ENCODE measurements at places on chromosomes 16 and 17.

DNA sequence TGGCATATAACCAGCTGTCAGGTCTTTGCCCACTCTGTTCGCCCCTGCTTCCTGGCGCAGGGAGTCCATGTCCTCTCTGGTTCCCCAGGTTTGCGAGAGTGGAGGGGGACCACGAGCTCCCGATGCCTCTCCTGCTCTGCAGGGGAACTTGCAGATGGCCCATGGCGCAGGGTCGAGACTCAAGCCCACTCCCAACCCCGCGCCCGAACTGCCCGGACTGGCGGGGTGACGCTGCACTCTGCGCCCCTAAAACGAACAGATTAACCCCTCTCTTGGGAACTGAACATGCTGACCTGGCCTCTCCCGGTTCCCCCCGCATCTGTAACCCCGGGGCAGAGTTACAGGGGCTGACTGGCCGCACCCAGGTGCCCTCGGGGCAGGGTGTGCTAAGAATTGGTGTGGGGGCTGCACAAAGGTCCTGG lies 681 bp upstream of the PLA2G15 start:
- DNase-seq: no peak

GRCh38 chr17:40632216-40632615 lies 15.4 kb downstream of the SMARCE1 start:
- DNase-seq: no peak

- no peak for DNase-seq
Observed at GRCh38 chr17:78134899-78135385, 4.4 kb downstream of the TMC8 start.

DNA sequence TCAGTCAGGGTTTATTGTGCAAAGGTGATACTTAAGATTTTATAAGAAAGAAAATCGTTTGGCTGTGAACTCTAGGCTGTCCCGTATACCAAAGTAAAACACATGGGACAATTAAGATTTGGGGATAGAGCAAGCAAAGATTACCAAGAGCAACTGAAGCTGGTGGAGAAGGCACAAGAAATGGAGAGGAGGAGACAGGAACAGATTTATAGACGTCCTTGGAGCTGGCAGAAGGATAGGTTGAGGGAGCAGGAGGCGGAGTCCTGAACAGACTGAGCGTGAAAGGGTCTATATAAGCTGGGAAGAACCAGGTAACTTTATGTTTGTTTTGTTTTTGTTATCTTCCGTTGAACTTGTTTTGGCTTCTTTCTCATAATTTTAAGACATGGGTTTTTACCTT lies 3.8 kb downstream of the TNRC6C start:
- no peak for DNase-seq

DNA sequence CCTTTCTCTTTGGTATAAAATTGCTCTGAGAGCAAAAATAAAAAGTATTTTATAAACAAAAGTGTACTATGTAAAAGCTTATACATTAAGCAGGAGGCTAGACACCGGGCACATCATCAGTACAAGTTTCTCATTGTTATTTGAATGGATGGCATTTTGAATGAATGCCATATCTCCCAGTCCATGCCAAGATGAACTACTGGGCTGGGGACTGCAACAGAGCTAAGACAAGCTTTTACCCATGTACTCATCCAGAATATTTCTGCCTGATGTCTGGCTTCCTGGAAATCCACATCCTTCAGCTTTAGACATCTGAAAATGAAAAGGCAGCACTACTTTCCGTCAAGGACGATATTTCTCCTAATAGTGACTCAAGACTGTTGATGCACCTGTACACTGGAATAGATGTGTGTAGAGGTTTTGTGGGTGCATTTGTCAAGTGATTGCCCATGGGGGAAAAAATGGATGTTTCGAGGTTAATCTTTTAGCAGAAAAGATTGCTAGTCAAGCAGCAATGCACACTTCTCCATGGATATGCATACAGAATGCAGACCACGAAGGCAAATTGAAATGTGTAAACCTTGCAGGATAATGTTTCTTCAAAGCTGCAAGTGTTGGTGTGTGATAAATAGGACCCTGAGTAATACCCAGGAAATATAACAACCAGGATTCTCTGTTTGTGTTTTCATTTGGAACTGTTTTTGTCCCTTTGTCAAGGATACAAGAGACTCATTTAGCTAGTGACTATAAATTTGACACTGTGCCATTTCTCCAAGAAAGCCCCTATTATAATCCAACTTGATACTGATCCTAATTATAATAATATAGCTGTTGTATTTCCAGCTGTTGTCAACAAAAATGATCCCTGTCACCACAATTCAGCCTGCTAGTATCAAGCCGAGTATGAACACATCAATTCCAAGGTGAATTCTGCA lies 173.8 kb downstream of the CDH8 start:
- DNase-seq: no peak

DNA sequence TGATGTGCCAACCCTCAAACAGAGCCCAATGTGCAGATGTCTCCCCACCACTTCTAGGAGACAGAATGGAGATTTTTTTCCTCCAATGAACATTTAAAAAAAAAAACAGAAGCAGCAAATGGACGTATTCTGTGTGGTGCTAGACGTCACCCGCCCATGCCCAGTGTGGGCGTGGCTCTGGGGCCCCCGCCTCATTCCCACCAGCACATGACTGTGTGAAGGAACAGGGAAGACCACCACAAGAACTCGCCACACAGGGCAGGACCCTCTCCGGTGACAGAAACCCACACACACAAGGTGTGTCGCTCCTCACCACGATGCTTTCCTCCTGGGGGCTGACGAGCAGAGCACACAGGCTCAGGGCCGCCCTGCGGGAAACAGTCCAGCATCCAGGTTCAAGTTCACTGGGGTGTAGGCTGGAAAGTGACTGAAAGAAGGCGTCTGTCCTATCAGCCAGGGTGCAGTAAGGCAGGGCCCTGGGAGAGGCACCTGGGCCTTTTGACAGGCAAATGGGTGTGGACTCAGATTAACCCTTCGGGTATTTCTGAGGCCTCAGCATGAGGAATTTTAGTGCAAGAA lies 53.5 kb downstream of the KLHDC4 start:
- no peak for DNase-seq

GRCh38 chr16:75481475-75481874 lies 13.8 kb downstream of the CHST6 start:
- no peak for DNase-seq

GRCh38 chr16:81748476-81749198 lies 30.5 kb upstream of the PLCG2 start:
- no peak for DNase-seq

GRCh38 chr17:82952019-82952418 lies 112.2 kb upstream of the ZNF750 start:
- DNase-seq: no peak

- DNase-seq: no peak
Observed at GRCh38 chr16:29698484-29699323, 19.7 kb downstream of the QPRT start.

- no peak for DNase-seq
Observed at GRCh38 chr16:81602792-81603191, 158.2 kb downstream of the CMIP start.

GRCh38 chr17:8022360-8023003 lies 16.4 kb upstream of the ALOX15B start:
- no peak for DNase-seq

- no peak for DNase-seq
Observed at GRCh38 chr16:85148931-85149330, 36.7 kb upstream of the CIBAR2 start.

DNA sequence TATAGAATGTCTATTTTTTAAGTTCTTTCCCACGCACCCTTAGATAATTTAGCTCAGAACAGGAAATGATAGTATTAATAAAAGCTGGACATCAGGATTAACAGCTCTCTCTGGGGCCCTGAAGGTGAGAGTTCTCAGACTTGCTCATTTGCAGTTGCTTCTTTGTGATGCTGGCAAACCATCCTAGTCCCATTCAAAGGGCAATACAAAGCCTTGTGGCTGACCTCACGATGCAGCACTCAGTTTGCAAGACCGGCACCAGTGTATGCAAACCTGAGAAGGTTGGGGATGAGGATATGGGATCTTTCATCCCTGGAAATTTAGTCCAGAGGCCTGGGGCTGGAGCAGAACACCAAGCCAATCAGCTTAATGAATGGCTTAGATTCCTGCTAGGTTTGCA lies 29.3 kb downstream of the STH start:
- DNase-seq: no peak

- DNase-seq: no peak
Observed at GRCh38 chr17:50863221-50863843, 2.8 kb downstream of the TOB1 start.

DNA sequence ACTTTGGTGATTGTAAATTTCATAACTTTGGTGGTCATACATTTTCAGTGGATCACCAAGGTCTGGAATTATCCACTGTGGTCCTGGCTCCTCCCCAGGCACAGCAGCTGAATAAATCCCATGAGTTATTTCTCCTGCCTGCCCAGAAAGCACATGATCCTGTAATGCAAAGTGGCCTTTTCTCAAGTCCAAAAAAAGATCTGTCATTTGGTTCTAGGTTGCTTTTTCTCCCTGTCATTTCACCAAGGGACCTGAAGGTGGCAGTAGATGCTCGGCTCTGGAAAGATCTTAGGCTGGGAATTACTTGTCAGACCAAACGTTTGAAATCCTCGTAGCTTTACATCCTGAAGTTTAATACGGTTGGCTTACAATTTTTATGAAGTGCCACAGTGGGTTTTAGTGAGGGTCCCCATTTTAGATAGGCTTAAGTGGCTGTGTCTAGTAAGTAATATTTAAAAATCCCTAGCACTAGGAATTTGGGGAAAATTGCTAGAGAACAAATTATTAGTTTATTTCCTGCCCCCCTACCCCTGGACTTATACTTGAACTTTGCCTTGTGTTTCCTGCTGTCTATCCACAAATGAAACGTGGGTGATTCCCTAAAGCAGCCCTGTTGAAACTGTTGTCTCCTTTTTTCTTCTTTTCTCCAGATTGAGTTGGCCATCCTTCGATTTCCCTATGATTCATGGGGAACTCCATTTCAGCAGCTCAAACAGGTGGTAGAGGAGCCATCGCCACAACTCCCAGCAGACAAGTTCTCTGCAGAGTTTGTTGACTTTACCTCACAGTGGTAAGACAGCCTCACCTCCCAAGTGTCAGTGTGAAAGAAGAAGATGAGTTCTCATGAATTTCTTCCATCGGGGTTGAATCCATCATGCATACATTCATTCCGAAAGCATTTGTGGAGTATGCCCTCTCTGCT lies 111.7 kb downstream of the MAP2K6 start:
- peak; percentile 2 for DNase-seq

- no peak for DNase-seq
Observed at GRCh38 chr17:3732210-3732621, 8.5 kb downstream of the HASPIN start.

DNA sequence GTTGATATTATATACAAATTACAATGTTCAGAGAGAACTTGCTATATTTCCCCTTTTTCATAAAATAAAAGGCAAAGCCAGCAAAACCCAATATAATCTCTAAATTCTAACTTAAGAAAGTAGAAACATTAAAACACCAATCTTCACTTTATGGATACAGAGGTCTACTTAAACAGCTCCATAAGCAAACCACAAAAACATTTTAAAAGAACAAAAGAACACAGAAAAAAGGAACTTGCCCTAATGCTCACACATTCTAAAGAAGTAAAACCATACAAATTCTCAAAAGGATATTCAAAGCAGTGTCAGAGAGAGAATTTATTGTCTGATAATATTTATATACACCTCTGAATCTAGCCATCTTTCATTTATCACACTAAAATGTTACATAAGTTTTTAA lies 606 bp downstream of the ABCA10 start:
- no peak for DNase-seq

GRCh38 chr17:79685121-79685520 lies 45.6 kb upstream of the ENPP7 start:
- no peak for DNase-seq

GRCh38 chr16:67883872-67884261 lies 818 bp upstream of the NRN1L start:
- peak; percentile 59 for DNase-seq

- no peak for DNase-seq
Observed at GRCh38 chr17:17424552-17424951, 52.2 kb upstream of the MED9 start.

DNA sequence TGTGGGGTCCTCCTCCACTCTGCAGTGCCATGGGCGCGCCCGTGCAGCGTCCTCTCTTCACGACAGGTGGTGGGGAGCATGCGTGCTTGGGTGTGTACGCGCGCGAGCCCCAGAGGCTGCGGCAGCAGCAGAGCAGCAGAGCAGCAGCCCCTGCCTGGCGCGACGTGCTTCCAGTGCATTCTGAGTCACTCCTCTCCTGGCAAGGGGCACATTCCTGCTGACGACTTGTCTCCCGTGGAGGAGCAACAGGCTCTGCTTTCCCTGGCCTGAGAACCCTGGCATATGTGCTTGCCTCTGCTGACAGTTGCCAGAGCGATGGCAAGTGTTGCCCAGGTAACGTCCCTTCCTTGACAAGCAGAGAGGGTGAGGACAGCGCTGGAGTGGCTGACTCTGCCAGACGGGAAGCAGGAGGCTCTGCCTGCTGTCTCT lies 133.8 kb upstream of the PLCG2 start:
- no peak for DNase-seq

- DNase-seq: peak; percentile 17
Observed at GRCh38 chr17:29292071-29292991, 1.6 kb downstream of the NUFIP2 start.

DNA sequence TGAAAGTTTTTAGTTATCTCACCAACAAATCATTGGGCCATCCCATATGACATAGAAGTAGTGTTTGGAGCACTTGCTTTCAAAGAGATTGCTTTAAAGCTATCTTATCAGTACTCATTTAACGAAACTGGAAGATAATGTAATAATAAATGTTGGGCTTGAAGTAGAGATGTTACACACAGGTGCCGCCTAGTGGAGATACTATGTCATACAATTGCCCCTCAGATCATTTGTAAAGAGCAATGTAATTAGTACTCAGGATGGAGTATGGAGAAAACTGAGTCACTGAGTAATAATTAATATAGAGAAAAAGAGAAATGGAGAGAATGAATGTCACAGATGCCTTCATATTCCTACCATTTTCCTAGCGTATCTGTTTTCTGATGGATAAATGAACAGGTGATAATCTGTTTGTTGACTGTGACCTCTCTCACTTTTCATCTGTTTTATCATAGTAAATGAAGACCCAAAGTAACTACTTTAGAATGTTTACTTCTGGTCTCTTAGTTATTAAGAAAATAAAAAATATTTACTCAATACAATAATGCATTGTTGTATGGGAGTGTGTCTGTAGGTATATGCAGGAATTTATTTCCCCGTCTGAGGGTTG lies 80.4 kb downstream of the EFCAB5 start:
- no peak for DNase-seq

- DNase-seq: no peak
Observed at GRCh38 chr17:7572338-7572587, 7.2 kb upstream of the CD68 start.

DNA sequence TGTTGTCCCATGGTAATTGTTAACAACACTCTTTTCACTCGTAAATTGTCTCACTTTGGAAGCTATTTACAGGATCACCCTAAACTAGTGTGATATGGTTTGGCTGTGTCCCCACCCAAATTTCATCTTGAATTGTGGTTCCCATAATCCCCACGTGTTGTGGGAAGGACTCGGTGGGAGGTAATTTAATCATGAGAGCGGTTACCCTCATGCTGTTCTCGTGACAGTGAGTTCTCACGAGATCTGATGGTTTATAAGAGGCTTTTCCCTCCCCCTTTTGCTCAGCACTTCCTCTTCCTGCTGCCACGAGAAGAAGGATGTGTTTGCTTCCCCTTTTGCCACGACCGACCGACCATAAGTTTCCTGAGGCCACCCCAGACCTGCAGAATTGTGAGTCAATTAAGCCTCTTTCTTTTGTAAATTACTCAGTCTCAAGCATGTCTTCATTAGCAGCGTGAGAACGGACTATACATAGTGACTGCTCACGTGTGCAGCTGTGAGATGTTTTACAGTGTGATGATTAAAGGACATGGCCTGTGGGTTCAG lies 34.4 kb downstream of the DNAH3 start:
- DNase-seq: no peak

- no peak for DNase-seq
Observed at GRCh38 chr16:69936252-69936651, 14.9 kb upstream of the CLEC18A start.

Data from activated CD4-positive, alpha-beta T cell treated with anti-CD3 and anti-CD28 coated beads, Interleukin-2, amount 50 U/mL, for 24 hours (primary cell).